Activated naive CD4-positive, alpha-beta T cell (primary cell): ENCODE measurements at places on chromosomes 5 and 9.

GRCh38 chr5:55600086-55600485 is 65.3 kb upstream of the PLPP1 start:
- no peak for DNase-seq

- DNase-seq = no peak
Measured at GRCh38 chr5:123119334-123119986, 30.4 kb downstream of the PRDM6 start.

DNA sequence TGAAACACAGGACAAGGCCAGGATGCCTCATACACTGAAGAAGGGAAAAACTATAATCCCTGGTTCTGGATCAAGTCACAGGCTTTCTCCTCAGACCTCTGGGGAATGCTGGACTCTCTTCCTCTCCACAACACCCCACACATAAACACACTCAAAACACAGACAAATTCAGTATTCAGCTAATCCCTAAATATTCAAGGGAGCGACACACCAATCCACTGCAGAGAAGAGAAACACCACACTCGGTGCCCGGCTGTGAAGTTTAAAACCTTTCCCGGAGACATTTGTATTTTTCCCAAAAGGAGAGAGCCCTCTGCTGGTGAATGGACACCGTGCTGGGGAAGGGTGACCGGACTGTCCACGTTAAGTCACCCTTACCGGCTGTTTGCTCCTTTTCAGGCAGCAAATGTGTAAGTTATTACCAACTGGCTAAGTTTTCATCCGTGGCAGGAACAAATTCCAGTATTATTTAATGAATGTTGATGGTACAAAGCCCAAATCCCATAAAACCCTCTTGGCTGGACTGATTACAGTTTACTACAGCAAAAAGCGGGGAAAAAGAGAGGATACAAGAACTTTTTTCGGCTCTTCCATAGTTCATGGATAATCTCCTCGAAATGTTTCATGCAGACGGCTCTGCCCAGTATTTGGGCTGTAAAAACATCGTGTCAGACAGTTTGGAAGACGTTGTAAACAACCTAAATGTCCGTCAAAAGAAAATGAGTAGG is 130.9 kb upstream of the SLC30A5 start:
- no peak for DNase-seq

- DNase-seq = no peak
Measured at GRCh38 chr5:6781716-6782115, 68.5 kb downstream of the TENT4A start.

DNA sequence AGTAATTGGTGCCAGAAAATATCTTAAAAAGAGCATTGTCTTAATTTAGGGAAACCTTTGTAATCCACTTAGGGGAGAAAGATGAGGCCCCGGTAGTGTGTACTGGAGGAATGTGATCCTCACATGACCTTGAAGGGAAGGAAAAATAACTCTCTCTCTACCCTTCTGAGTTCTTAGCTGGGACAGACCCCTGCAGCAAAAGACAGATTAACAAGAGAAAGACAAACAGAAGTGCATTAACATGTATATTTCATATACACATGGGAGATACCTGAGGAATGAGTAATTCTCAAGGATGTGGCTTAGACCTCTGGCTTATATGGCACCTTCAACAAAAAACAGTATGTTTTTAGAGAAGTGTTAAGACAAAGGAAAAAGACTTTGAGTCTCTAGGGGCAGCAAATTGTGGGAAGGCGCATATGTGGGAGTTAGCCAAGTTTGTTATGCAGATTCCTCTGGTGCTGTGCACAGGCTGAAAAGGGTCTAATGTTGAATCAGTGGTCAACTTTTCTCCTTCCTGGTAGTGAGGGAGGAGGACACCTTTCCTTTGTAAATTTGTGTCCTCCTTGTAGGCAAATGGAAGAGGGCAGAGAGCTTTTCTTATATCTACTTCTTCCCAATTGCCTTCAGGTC is 138.8 kb downstream of the LRRC70 start:
- no peak for DNase-seq

DNA sequence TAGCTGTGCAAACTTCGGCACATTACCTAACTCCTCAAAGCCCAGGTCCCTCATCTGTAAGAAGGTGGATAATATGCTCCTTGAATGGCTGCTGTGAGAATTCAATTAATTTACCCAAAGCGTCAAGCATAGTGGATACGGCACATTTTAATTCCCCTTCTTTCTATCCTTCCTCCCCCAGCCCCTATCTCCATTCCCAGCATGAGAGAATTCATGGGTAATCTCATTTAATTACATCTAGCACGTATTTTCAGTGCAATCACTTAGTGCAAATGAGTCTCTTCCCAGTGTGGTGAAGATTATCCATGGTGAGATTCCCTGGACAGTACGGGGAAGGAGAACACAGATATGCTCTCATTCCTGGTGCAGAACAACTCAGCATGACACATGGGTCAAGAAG is 145.6 kb downstream of the TRPM3 start:
- DNase-seq = no peak

GRCh38 chr9:117134826-117135500 is 279.9 kb downstream of the ASTN2 start:
- DNase-seq = no peak

- DNase-seq = no peak
Measured at GRCh38 chr9:8251566-8251965, 452.0 kb upstream of the DMAC1 start.

- no peak for DNase-seq
Measured at GRCh38 chr5:7759257-7759871, 91.6 kb downstream of the CFAP90 start.

DNA sequence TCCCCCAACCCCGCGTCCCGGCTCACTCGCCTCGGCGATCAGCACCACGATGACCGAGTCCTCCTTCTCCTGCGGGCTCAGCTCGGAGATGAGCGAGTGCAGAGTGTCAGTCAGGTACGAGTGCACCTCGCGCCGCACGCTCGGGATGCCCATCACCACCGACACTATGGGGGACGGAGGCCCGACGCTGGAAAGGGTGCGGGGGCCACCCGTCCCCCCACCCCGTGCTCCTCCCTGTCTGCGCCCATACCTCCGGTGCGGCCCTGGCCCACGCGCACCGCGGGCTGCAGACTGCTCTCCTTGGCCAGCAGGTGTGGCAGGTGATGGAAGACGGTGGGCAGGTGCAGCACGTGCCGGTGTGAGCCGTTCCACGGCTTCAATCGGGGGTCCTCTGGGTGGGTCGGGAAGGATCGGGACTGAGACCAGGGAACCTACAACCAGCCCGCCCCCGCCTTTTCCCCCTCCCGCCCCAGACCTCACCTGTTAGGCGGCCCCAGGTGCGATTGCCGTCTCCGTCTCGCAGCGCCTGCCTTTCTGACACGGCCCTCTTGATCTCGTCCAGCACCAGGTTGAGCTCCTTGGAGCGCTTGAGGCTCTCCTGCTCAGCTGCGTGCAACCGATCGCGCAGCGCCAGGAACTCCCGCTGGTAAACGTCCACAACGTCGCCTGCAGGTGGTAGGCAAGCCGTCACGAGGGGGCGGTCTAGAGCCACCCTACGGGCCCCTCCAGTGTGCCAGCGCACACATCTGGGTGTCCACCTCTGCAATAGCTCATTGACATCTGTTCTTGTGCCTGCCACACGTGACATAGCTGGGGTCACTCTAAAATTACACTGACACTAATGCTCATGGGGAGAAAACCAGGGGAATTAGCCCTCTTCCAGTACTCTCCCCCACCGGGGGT is 5.1 kb downstream of the MGAT4B start:
- DNase-seq = peak; percentile 73

DNA sequence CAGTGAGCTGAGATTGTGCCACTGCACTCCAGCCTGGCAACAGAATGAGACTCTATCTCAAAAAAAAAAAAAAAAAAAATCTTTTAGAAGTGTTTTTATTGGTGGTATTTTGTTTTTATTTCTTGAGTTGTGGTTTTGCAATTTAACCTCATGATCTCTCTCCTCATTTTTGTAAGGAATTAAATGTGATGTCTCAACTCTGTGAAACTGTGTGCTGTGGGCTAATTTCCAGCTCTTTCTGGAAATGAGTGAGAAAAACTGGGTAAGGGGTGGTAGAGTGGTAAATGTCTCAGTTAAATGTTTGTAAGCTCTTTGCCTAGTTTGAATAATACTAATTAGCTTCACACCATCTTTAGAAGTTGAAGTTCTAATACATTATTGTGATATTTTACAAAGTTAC is 29.0 kb downstream of the ACO1 start:
- no peak for DNase-seq

- no peak for DNase-seq
Measured at GRCh38 chr5:31273631-31274378, 80.3 kb downstream of the CDH6 start.

GRCh38 chr5:158233735-158234322 is 374.9 kb upstream of the CLINT1 start:
- no peak for DNase-seq

DNA sequence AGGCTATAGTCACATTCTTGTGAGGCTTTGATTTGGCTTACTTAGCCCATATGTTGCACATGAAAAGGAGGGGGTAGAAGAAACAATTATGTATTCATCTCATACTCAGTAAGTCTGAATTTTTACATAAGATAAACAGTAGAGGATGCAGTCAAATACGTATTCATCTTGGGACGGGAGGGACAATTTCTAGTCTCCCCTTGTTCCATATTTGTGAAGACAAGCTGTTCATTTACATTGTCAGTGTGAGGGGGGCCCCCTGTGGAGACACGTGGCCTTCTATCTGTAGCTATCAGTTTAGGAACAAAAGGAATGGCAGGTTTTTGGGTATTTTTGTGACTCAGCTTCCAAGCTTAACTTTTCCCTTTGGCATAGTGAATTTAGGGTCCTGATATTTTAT is 49.2 kb upstream of the PPP1R2B start:
- no peak for DNase-seq

DNA sequence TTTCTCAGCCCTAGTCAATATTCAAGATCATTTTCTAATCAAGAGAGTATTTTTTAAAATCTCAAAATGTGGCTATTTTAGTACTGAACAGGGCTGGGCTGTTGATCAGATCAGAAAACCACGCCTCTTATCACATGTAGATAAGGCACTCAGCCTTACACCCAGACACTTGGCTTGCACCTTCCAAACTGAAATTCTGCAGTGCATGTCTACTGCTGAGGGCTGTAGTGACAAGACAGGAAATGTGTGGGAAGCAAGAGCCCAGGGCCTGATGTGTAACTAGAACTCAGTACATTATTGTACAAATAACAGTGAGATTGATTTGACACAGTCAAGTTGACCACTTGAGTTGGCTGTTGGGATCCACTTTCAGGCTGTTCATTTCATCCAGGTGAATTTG is 48.6 kb downstream of the UBE2QL1 start:
- DNase-seq = no peak

DNA sequence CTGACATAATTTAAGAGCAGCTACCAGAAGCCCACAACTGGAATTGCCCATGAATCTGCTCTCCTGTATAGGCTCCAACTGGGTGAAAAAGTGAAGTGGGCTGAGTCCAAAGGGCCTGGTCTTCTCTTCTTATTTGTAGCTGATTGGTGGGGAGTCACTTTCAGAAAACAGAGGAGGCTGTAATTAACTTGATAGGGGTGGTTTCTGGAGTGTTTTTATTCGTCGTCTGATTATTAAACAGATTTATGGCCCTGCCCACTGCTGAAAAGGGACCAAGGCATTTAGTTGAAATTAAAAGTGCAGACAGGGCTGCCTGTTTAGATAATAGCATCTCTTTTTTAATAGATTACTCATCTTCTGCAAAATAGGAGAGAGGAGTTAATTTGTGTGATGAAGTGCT is 81.0 kb upstream of the SAP30L start:
- no peak for DNase-seq

GRCh38 chr9:15512889-15513288 is 2.1 kb upstream of the PSIP1 start:
- DNase-seq = no peak

GRCh38 chr9:121756474-121757280 is 105.2 kb downstream of the DAB2IP start:
- no peak for DNase-seq

DNA sequence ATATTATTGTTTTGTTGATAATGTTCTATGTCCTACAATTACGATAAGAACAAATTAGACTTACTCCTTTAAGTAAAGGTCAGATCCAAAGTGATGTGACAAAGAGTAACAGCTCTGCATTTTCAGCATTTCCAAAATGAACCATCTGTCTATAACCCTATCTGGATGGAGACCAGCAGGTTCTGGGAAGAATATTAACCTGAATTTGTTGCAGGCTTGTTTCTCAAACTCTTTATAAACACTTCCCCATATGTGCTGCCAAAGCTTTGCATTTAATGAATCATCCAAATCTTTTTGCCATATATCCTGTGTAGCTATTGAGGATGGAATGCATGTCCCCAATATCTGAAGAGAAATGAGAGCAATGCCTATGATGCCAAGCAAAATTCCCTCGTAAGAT is 198.9 kb upstream of the SLC27A6 start:
- no peak for DNase-seq
